T-helper 17 cell (primary cell): ENCODE measurements at places on chromosomes 2 and 18. TPM values are rescaled to one million over a fixed set of nuclear protein-coding genes. Genes with fewer than 3 reads are reported as not detected.

DNA sequence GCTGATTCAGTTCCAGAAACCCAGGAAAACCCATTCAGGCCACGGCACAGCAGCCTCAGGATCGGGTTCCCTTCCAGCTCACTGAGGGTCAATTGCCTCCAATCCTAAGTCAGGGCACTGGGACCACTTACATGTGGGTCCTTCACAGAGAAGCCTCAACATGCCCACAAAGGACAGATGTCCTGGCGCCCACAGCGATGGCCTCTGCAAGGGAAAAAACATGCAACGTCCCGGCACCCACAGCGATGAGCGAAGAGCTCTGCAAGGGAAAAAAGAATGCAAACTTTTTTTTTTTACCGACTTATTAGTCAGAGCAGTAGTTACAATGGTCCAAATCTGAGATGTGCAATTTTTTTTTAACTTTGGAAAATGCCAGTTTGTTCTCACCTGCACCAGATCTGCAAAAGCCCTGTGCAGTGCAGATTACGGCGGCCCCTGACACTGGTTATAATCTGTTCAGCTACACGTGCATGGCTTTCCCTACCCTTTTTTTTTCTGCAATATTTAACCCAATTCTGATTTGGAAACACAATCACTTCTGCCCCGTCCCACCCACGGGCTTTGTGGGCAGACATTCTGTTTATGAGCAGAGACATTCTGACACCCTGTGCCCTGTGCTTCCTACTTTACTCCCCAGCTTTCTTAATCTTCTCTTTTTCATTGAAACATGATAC, 159.3 kb upstream of the SALL3 start:
- no peak overlapping the region for H3K27ac ChIP-seq
- H3K36me3 ChIP-seq, result no peaks in the 10 kb centered on the region
- no peak overlapping the region for H3K4me3 ChIP-seq

DNA sequence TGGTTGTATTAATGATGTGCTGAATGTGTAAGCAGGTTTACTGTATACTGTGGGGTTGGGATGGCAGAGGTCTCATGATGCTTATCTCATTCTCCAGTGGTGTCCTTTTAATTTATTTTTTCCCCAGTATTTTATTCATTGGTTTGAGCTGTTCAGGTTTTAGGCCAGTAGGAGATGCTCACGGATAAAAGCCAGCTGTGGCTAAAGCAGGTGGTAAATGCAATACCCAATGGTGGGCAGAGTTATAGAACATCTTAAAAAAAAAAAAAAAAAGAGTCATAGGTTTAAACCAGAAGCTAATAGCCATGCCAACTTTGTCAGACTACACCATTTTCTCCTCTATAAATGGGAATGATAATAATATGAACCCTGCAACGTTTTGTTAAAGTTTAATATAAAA, 57.8 kb upstream of the NEUROD1 start:
- peaks cover 3% of the 10 kb centered on the region for H3K4me1 ChIP-seq
- no peaks in the 10 kb centered on the region for H3K36me3 ChIP-seq
- no peak overlapping the region for H3K4me3 ChIP-seq
- H3K27ac ChIP-seq, result no peak overlapping the region

- H3K27ac ChIP-seq, result no peak overlapping the region
- H3K4me3 ChIP-seq, result no peak overlapping the region
- H3K36me3 ChIP-seq, result no peaks in the 10 kb centered on the region
Measured at GRCh38 chr2:55899881-55900280, 23.7 kb downstream of the EFEMP1 start.

DNA sequence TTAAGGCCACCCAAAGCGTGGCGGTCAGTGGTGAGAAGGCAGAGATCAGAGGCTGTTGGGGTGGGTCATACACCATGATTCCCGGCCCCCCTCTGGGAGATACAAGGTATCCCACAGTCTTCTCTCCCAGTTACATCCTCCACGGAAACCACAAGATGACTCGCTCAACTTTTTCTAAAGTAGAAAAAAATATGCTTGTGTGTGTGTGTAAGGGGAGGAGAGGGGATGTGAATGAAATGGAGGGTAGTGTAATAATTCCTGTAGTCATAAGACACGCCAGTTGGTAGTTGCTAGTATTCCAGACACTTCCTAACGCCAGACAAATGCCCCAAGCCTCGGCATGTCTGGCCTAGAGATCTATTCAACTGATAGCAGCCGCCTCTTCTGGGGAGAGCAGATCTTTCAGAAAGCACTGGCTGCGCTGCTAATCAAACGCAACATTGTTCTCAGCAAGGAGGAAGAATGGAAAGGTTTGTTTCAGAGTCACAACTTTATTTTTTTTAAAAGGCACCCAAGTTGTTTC, 143.5 kb downstream of the TGIF1 start:
- H3K27ac ChIP-seq, result peak overlapping the region; percentile 99
- H3K4me3 ChIP-seq, result peak overlapping the region; percentile 92
- peaks cover 2% of the 10 kb centered on the region for H3K36me3 ChIP-seq

- no peak for DNase-seq
- no peak overlapping the region for H3K4me3 ChIP-seq
- H3K27me3 ChIP-seq, result no peaks in the 10 kb centered on the region
- H3K4me1 ChIP-seq, result peaks cover 2% of the 10 kb centered on the region
Measured at GRCh38 chr2:241514986-241515737, 6.8 kb upstream of the STK25 start.

DNA sequence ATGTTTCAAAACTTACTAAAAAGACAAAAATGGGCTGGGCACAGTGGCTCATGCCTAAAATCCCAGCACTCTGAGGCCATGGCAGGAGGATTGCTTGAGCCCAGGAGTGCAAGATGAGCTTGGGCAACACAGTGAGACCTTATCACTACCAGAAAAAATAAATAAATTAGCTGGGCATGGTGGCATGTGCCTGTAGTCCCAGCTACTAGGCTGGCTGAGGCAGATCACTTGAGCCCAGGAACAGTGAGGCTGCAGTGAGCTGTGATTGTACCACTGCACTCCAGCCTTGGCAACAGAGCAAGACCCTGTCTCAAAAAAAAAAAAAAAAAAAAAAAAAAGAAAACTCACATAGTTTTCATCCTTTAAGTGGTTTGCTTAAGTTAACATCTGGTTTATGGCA, 6.4 kb downstream of the TSPYL6 start:
- peaks cover 2% of the 10 kb centered on the region for H3K36me3 ChIP-seq
- H3K4me1 ChIP-seq, result no peaks in the 10 kb centered on the region
- H3K27me3 ChIP-seq, result no peaks in the 10 kb centered on the region

GRCh38 chr18:13532406-13533075, 193.8 kb downstream of the FAM210A start:
- H3K27me3 ChIP-seq, result no peaks in the 10 kb centered on the region
- H3K36me3 ChIP-seq, result no peaks in the 10 kb centered on the region
- peak overlapping the region; percentile 16 for H3K27ac ChIP-seq
- H3K4me1 ChIP-seq, result peaks cover 27% of the 10 kb centered on the region

DNA sequence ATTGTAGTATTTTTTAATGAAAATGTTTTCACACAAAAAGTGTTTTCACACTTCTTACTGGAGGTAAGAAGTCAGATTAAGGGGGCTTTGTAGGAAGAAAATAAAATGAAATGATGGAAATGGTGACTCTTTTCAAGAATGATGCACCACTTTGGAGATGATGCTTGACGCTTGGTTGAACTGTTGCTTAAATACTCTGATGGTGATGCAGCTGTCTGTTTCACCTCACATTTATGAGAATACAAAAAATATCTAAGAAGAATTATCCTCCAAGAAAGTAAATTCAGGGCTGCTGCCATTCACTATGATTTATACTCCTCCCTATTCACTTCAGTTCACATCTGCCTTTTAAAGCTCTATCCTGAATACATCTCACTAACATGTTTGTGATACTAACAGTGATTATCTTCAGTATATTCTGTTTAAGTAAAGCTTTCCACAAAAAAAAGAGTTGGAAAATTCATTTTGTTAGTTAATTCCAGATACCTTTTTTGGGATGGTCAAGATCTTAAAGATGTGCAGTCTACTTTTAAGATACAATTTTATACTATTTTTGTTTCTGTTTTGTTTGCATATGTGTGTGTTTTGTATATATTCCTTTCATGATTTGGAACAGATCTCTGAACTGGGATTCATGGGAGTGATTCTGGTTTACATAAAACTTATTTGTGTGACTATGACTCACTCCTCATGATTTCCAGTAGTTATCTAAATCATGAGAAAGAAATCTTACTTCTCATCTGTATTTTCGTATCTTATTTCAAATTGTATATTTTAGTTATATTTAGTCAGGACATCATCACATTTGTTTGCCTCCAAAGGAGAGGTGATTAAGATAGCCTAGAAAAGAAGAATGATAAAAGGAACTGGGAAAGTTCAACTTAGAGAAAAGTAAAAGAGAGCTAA, 53.1 kb downstream of the SLC39A10 start:
- H3K4me1 ChIP-seq, result peaks cover 6% of the 10 kb centered on the region
- peaks cover 10% of the 10 kb centered on the region for H3K36me3 ChIP-seq
- H3K27me3 ChIP-seq, result no peaks in the 10 kb centered on the region
- DNase-seq, result no peak

- no peak overlapping the region for H3K4me3 ChIP-seq
- H3K36me3 ChIP-seq, result no peaks in the 10 kb centered on the region
- H3K4me1 ChIP-seq, result no peaks in the 10 kb centered on the region
- no peak for DNase-seq
- H3K27ac ChIP-seq, result no peak overlapping the region
Measured at GRCh38 chr2:53036196-53036595, 731.4 kb upstream of the CHAC2 start.

- H3K36me3 ChIP-seq, result no peaks in the 10 kb centered on the region
- no peak overlapping the region for H3K4me3 ChIP-seq
- H3K4me1 ChIP-seq, result peaks cover 10% of the 10 kb centered on the region
- no peak for DNase-seq
- H3K27ac ChIP-seq, result no peak overlapping the region
- H3K27me3 ChIP-seq, result no peaks in the 10 kb centered on the region
Measured at GRCh38 chr2:120204417-120204816, 18.8 kb downstream of the TMEM185B start.

DNA sequence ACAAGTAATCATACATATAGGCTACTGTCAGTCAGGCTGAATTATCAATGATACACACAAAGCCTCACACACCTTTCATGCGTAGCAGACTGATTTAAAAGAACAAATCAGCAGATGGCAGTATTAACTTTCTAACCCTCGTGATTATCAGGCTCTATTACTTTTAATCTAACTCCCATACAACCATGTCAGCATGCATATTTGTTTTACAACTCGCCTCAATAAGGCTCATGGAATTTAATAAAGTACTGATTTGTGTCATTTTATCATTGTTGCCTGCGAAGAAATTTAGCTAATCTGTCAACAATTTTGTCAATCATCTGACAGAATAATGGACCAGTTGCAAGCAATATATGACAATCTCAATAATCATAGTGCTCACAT, 82.8 kb downstream of the SLC25A12 start:
- no peak overlapping the region for H3K27ac ChIP-seq
- H3K4me1 ChIP-seq, result peaks cover 4% of the 10 kb centered on the region
- no peak overlapping the region for H3K4me3 ChIP-seq
- DNase-seq, result no peak

GRCh38 chr2:42457011-42457410, 36.8 kb downstream of the KCNG3 start:
- H3K4me3 ChIP-seq, result no peak overlapping the region
- no peaks in the 10 kb centered on the region for H3K4me1 ChIP-seq
- peaks cover 2% of the 10 kb centered on the region for H3K36me3 ChIP-seq
- H3K27ac ChIP-seq, result no peak overlapping the region
- no peak for DNase-seq

DNA sequence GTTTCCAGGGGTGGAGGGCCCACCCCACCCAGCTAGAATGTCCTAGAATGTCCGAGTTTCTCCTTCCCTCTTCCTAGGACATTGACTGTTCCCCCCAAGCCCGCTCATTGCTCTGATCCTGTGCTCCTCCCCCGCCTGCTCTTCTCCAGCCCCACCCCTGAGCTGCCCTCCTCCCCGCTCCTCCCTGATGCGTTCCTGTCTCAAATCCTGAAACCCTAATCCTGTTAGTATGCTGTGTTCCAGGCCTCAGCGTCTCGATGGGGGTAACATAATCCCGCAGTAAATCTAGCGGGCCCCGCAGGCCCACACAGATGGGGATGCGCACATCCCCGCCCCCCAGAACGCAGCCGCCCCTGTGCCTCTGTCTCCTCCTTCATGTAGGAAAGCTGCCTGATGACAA, 51.3 kb downstream of the NRP2 start:
- H3K4me3 ChIP-seq, result no peak overlapping the region
- DNase-seq, result no peak
- peaks cover 46% of the 10 kb centered on the region for H3K27me3 ChIP-seq

- no peak overlapping the region for H3K27ac ChIP-seq
- peaks cover 5% of the 10 kb centered on the region for H3K27me3 ChIP-seq
- no peaks in the 10 kb centered on the region for H3K36me3 ChIP-seq
Measured at GRCh38 chr2:165197346-165197745, 6.5 kb downstream of the SCN3A start.

GRCh38 chr2:88051792-88052191, 3.8 kb downstream of the KRCC1 start:
- no peaks in the 10 kb centered on the region for H3K27me3 ChIP-seq
- no peak for DNase-seq
- peaks cover 2% of the 10 kb centered on the region for H3K36me3 ChIP-seq
- H3K4me1 ChIP-seq, result peaks cover 33% of the 10 kb centered on the region
- no peak overlapping the region for H3K27ac ChIP-seq

DNA sequence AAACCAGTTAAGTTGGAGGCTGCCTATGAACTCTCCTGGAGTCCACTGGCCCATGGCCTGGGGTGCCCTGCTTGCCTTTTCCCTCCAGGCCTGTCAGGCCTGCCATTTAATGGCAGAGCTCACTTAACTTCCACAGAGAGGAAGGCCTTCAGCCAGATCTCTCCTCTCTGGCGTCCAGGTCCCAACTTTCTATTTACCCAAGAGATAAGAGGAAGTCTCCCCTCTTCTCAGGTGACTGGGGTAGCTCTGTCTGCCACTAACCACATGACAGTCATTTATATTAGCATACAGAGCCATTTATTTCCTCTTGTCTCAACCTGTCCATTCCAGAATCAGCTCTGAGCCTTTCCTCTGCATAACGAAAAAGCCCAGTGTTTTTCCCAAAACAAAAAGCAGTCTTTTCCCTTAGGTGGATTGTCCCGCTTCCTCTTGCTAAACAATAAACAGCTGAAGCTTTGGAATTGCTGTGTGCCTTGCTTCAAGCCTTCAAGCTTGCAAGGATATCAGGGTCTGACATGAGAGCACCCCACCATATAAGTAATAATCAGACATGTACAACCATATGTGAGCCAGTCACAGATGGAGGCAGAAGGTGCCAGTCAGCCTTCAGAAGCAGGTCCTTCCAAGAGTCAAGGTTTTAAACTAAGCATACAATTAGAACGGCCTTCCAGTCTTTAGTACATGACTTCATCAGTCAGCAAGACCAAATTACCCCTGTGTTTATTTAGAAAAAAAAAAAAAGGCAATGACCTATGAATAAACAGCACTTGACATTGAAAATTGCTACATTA, 71.2 kb upstream of the STPG4 start:
- no peak for DNase-seq
- no peak overlapping the region for H3K27ac ChIP-seq
- H3K36me3 ChIP-seq, result no peaks in the 10 kb centered on the region
- peaks cover 9% of the 10 kb centered on the region for H3K27me3 ChIP-seq

Gene UGT1A5
- not detected for total RNA-seq

Gene ARHGEF33
- total RNA-seq, result not detected

Gene POTEJ
- total RNA-seq, result not detected

Gene CROCC2
- total RNA-seq, result not detected

Gene ABCB11
- not detected for total RNA-seq

Gene CNRIP1
- 0.17 TPM for total RNA-seq

Gene ALPP
- 0.45 TPM for total RNA-seq

Gene ABCG5
- total RNA-seq, result not detected

Gene DUSP2
- 240 TPM for total RNA-seq

Gene EFR3B
- not detected for total RNA-seq
